ENCODE measurements at places on chromosomes 7 and 10.

DNA sequence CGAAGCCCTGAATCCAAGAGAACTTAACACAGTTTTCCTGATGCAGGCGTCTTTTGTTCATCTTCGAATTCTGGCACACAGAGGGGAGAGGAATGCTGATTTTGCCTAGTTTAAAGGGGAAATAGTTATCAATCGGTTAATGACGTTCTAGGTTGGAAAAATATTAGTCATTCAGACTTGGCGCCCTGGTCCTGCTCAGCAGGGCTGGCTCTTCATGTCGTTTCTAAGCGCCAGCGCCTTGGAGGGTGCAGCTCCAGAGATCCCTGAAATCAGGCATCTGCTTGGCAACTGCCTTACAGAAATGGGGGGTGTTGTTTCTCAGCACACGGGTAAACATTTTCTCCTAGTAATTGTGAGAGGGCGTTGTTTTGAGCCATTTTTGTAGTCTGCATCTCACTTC is 1.3 kb upstream of the PRTFDC1 start:
- peak; percentile 76 for DNase-seq

DNA sequence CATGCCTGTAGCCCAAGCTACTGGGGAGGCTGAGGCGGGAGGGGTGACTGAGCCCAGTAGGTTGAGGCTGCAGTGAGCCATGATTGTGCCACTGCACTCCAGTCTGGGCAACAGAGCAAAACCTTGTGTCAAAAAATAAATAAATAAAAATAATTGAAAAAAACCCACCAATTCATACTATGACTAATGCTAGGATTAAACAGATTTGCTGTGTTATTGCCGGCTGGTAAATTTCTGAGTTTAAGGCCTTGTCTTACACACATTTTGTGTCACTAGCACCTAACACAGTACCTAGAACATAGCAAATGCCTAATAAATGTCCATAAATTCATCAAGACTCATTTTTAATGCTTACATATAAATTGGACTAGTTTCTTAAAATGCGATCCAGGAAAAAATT is 8.7 kb downstream of the ESYT2 start:
- peak; percentile 59 for DNase-seq

GRCh38 chr10:78258323-78259030 is 224.8 kb downstream of the RPS24 start:
- no peak for DNase-seq

DNA sequence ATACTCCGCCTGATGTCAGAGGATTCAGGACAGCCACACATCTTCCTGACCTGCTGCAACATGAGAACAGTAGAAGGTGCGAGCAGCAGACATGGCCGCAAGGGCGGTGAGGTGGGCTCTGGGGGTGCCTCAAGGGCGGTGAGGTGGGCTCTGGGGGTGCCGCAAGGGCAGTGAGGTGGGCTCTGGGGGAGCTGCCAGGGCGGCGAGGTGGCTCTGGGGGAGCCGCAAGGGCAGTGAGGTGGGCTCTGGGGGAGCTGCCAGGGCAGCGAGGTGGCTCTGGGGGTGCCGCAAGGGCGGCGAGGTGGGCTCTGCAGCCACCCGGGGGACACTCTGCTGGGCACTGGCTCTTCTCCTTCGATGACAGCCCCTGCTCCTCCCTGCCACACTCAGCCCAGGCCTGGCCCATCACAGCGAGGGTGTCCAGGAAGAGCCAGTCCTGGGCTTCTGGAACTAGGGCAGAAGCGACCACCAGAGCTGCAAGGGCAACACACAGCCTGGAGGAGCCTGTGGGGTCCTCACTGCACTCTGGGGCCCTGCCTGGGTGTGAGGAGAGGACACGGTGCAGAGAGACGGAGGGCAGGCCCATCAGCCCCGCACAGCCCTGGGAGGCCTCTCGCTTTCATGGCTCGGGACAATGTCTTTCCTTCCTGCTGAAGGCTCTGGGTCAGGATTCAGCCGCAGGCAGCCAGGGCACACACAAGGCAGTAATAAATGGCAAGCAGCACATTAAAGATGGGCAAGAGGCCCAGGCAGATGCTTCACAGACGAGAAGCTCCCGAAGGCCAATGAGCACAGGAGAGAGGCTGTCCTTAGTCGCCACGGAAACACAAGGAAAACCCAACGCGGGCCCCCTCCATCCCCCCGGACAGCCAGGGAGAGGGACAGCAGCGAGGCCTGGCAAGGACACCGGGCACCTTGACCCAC is 42.5 kb downstream of the STK32C start:
- peak; percentile 66 for DNase-seq

- peak; percentile 48 for DNase-seq
Measured at GRCh38 chr10:119131512-119132240, 27.8 kb downstream of the DENND10 start.

- no peak for DNase-seq
Measured at GRCh38 chr7:136884492-136884891, 16.0 kb downstream of the CHRM2 start.

DNA sequence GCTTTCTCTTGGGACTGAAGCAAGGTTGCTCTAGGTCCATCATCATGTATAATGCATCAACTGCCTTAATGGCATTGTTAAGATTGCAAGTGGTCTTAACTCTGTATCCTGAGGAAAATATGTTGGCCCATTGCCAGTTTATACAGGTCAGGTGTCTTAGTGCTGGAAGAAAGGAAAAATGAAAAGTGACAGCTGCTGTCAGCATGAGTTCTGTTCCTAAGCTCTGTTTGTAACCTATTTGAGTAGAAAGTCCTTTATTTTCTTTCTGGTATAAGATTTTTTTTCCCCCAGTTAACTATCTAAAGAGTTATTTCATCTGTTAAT is 127.2 kb downstream of the SRI start:
- no peak for DNase-seq

GRCh38 chr7:93559639-93560491 is 14.7 kb downstream of the CALCR start:
- no peak for DNase-seq

GRCh38 chr7:27185854-27186667 is 1.0 kb upstream of the HOXA11 start:
- DNase-seq: no peak

- no peak for DNase-seq
Measured at GRCh38 chr10:117492504-117492903, 50.0 kb upstream of the EMX2 start.

DNA sequence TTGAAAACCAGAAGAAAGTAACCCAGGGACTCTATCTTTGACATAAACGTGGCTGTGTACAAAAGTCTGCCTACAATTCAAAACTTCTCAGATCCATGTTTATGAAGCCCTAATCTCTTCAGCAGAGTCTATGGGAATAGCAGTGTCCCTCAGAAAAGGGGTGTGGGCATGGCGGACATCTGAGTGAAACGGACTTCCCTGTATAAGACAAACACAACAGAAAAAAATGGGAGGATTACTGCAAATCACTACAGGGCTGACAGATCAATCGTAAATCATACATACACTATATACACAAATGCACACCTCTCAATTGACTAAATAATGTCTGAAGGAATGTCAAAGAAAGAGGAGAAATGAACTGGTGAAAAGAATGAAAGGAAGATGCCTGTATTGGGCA is 114.0 kb downstream of the ATE1 start:
- DNase-seq: no peak

DNA sequence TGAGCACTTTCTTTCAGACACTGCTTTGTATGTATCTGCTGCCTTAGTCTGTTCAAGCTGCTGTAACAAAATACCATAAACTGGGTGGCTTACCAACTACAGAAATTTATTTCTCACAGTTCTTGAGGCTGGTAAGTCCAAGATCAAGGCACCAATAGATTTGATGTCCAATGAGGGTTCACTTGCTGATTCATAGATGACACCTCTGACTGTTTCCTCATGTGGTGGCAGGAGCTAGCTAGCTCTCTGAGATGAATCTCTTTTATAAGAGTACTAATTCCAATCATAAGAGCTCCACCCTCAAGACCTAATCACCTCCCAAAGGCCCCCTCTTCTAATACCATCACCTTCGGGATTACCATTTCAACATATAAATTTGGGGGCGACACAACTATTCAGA is 76.6 kb upstream of the ADO start:
- no peak for DNase-seq

- DNase-seq: no peak
Measured at GRCh38 chr10:60989400-60989876, 45.5 kb upstream of the RHOBTB1 start.

GRCh38 chr7:87361320-87361719 is 15.9 kb downstream of the CROT start:
- no peak for DNase-seq

GRCh38 chr7:84548366-84549365 is 354.1 kb upstream of the SEMA3A start:
- peak; percentile 72 for DNase-seq

GRCh38 chr10:6819301-6819700 is 239.2 kb upstream of the PRKCQ start:
- no peak for DNase-seq

- no peak for DNase-seq
Measured at GRCh38 chr7:117963264-117964197, 90.3 kb upstream of the CTTNBP2 start.

DNA sequence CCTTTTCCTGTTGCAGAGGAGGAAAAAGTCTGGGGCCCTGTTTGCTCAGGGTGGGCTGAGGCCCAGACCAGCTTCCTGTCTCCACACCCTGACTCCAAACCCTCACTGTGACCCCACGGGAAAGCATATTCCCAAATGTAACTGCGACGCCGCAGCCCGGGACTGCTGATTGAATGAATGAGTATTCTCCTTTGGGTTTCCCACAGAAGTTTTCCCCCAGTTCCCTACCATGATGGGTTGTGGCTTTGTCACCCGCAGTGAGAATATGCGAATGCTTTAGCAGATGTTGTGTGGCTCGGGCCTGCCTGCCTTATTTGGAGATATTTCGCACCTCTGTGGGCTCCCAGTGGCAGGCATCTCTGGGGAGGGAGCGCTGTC is 50.6 kb downstream of the MGMT start:
- DNase-seq: no peak

GRCh38 chr10:3564346-3565002 is 220.5 kb downstream of the KLF6 start:
- no peak for DNase-seq

DNA sequence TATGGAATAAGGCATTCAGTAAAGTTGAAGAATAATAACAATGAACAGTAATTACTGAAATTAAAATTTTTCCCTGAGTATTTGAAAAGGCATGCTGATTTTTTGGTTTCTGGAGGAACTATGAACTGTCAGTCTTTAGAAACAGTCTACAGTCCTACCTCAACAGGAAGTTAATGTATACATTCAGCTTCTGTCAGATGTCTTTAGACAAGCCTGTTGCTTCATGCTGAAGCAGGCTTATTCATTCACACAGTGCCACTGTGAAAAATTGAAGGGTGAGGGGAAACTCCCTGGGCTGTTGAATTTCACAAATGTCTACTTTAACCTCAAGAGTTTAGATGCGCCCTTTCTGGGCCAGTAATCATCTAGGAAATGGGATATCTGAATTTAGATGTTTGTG is 3.5 kb downstream of the NRF1 start:
- peak; percentile 28 for DNase-seq

DNA sequence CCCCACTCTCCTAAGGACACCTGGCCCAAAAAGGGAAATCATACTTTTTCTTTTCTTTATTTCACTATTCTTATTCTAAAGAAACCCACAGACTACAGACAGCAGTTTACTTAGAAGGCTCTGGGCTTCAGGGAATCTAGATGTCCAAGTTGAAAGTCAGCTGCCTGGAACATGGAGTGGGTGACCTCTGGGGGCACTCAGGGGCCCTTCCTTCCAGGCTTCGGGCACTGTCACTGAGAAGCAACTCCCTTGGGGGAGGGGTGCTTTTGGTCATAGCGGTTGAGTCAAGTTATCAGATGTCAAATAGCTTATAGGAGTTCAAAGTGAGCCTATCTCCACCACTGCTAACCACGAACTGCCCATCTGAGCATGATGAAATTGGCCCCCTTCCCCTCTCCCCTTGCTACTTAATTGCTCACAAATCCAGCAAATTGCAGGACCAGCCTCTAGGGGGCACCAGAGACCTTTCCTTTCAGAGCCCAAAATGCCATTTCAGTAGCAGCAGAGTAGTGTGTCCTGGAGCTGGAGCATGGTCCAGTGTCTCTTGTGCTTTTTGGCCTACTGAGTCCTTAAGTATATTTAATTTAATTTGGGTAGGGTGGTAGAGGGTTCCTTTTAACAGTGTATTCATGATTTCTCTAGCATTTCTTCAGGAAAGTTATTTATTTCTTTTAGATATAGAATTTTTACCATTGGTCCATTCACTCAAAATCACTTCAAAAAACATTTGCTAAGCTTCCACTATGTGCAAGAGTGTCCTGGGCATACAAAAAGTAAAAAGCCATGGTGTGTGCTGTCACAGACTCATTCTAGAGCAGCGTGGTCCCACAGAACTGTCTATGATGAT is 463.8 kb downstream of the KCNMA1 start:
- DNase-seq: peak; percentile 77

GRCh38 chr7:64630496-64630895 is 35.4 kb upstream of the ZNF107 start:
- peak; percentile 56 for DNase-seq

GRCh38 chr10:30662814-30663213 is 33.3 kb upstream of the LYZL2 start:
- no peak for DNase-seq

DNA sequence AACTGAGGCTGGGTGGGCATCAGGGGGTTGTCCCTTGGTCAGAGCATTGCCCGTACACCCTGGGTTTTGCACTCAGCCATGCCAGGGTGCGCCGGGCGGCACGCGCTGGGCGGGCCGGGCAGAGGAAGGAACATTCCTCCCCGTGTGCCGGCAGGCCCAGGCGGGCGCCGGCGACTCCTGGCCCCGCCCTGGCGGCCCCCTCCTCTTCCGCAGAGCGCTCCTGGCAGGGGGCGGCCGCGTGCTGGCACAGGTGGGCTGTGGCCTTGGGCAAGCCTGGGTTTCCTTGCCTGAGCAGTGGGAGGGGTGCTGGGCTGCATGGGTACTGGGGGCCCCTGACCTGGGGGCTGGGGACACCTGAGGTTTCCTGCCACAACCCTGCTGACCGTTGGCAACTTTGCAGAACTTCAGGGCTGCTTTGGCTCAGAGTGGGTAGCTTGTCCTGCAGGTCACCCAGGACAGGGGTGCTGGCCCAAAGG is 3.9 kb downstream of the LFNG start:
- no peak for DNase-seq

GRCh38 chr7:104951546-104951945 is 62.5 kb upstream of the KMT2E start:
- peak; percentile 74 for DNase-seq

- peak; percentile 18 for DNase-seq
Measured at GRCh38 chr10:44517635-44518034, 132.7 kb upstream of the CXCL12 start.

DNA sequence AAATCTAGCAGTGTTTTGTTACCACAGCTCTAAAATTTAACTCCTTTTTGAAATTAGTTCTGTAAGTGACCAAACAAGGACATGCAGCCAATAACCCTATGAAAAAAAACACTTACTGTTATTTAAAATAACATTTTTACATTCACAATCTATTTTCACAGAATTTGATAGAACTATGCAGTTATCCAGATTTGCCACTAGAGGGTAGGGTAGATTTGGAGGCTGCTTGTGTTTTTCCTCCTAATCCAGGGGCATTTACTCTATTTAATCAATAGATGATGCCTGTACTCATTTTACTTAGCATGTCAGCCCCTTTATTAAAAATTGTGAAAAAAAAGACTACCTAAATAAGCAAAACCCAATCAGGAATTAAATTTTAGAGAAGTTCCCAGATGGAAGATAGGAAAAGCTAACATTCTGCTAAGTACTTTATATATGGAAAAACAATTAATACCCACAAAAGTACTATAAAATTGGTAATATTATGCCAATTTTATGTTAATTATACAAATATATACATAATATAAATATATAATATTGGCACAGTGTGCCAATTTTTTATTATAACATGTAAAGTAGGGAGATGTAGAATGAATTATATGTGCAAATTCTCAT is 18.1 kb upstream of the LIPK start:
- peak; percentile 54 for DNase-seq

- no peak for DNase-seq
Measured at GRCh38 chr7:151851782-151852181, 25.1 kb downstream of the PRKAG2 start.

GRCh38 chr7:108525327-108525984 is 479 bp downstream of the PNPLA8 start:
- peak; percentile 87 for DNase-seq

All from GM23248 (cell line).